ENCODE measurements at places on chromosomes 13 and 19.

GRCh38 chr13:53152057-53152421 is 123.4 kb downstream of the OLFM4 start:
- no peak for DNase-seq

GRCh38 chr13:105848494-105848893 is 687.0 kb downstream of the EFNB2 start:
- no peak for DNase-seq

- no peak for DNase-seq
These were observed 4.0 kb downstream of the RASL11A start for GRCh38 chr13:27274631-27275030.

GRCh38 chr13:105346141-105346775 is 1189.2 kb downstream of the EFNB2 start:
- DNase-seq: no peak

DNA sequence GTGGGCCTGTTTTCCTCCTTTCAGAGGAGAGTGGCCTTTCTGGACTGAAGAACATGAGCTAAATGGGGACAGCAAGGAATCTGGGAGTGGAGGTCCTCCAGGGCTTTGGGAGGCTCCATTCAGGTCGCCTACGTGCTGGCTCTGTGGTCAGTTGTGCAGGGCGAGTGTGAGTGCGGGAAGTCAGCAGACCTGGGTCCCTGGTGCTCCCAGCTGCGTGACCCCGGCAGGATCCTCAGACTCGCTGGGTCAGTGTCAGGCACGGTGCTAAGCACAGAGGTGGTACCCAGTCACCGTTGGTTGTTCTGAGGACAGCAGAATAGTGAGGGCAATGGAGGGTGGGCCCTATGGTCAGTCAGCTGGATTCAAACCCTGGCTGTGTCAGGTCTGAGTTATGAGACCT is 85.8 kb downstream of the SIPA1L3 start:
- DNase-seq: no peak

DNA sequence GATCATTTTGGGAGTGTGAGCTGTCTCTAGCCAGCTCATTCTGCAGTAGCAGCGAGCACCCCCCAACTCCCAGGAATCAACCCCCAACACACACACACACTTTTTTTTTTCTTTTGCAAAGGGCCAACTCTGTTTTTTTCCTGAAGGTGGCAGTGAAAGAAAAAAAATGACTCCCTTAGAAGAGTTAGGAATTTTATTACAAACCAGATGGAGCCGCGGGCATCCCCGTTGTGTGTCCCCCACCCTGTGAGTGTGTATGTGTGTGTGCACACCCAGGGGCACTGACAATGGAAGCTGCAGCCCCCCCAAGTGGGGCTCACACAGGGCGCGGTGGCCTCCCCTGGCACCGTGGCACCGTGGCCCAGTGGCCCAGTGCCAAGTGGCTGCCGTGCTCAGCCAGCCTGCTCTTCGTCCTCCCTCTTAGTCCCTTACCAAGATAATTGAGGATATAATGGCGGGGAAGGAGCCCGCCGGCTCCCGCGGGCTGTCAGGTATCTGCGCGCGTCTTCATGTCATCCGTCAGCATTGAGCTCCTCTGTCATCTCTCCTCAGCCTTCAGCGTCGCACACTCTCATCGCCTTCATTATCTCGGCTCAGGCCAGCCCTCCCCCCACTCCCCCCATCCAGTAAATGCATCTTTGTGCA is 314.1 kb downstream of the ZNF536 start:
- DNase-seq: no peak

GRCh38 chr13:109666656-109667055 is 119.7 kb downstream of the IRS2 start:
- DNase-seq: no peak

DNA sequence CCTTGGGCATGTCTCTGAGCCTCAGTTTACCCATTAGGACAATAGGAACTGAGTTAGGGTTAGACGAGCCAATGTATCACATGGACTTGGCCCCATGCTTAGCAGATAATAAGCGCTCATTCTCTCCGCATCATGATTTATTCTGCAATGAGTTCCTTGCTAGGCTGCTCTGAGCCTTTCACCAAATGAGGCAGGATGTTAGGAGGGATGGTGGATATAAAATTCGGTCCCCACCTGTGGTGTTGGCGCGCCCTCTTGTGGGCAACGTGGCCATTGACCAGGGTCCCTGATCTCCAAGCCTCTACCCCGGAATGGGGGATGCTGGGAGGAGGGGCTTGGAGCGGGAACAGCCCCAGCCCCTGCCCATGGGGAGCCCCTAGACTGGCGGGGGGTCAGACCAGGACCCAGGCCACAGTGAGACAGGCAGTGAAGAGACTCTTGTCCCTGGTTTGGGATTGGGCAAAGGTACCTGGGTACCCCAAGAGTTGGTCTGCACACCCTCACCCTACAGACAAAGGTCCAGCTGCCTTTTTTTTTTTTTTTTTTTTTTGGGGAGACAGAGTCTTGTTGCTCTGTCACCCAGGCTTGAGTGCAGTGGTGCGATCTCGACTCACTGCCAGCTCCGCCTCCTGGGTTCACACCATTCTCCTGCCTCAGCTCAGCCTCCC is 43.9 kb downstream of the CERS4 start:
- peak; percentile 88 for DNase-seq

GRCh38 chr13:65724226-65724625 is 1505.9 kb downstream of the PCDH9 start:
- no peak for DNase-seq

DNA sequence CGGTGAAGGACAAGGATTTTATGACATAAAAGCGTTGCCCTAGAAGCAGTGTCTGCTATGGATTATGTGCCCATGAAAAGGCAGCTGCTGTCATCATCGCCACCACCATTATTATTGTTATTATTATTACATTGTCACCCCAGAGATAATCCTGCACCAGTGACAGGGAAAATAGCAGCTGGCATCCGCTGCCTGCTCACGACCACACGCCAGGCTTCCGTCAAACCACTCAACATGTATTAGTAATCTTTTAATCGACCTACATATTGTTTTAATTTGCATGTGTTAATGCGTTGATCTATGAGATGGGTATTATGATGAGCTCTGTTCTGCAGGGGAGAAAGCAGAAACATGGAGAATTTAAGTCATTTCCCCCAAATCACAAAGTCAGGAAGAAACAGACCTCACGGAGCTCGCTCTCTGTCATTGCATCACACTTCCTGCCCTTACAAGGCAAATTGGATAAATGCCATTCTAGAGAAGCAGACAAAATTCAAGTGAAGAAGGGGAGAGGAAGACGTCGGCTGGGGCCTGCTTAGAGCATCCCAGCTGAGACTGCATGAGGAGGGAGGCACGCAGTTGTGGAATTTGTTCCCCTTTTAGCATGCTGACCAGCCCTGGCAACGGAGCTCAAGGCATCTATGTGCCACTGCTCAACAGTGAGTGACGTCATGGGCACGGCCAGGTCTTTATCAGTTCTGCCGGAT is at the start of gene FFAR3:
Gene FFAR3 (plus strand): TSS at position 594 of the 707 bp plus-strand sequence. CDS start 431 bp downstream, outside the sequence.
- DNase-seq: no peak

DNA sequence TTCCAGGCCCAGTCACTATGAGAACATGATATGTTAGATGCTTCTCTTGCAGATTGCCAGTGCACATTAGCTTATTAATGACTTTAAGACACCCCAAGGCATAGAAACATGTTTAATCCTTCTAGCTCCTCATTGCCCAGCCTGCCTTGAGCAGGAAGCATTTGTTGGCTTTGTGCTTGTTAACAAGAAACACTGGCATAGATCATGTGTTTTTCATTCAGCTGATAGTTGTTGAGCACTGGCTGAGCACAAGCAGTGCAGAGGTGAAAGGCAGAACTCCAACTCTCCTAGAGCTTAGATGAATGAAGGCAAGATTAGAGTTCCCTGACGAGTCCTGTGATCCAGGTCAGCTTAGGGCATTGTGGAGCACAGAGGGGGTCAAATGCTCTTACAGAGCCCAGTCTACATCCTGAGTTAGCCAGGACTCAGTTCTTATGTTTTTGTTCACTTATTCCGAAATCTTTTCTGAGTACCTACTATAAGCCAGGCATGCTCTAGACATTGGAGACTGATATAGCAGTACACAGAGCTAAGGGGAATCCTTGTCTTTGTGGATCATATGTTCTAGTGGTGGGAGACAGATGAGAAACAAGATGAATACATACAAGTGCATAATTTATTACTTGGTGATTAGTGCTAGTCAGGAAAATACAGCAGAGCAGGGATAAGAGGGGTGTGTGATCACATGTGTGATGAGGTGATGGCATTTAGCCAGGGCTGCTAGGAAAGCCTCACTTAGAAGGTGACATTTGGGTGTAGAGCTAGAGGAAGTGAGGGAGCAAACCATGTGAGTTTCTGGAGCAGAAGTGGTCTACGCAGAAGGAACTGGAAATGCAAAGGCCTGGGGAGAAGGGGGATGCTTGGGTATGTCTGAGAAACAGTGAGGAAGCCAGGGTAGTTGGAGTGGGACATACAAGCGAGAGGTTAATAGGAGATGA is 101.2 kb downstream of the WASF3 start:
- no peak for DNase-seq

- DNase-seq: no peak
These were observed 2.3 kb downstream of the DDX39A start for GRCh38 chr19:14416817-14417231.

DNA sequence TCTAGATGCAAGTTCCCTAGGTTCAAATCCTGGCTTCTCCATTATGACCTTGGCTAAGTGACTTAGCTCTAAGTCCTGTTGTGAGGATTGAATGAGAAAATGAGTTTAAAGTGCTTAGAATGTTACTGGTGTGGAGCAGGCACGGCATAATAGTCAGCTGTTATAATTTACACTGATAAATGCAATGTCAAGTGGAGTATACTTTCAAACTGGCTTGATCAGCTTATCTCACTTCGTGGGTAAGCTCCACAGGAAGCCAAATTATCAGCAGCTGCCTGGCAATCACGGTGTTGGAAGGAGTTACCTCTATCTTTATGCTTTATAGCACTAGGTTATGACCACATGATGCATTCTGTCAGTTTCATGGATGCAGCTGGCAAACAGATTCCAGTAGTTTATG is 272.8 kb downstream of the OLFM4 start:
- no peak for DNase-seq

DNA sequence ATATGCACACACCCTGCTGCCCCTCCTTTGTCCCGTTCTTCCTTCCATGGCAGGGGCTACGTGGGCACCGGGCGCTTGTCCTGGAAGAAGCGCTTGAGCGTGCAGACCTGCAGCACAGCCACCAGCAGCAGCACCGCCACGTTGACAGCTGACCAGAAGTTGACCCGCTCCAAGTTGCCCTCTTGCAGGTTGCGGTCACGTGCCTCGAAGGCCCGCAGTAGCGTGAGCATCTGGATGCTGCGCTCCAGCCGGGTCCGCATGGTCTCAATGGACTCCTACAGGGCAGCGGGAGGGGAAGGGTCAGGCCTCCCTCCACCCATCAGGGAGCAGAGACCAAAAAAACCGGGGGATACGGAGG is 3.1 kb downstream of the TMED1 start:
- no peak for DNase-seq

DNA sequence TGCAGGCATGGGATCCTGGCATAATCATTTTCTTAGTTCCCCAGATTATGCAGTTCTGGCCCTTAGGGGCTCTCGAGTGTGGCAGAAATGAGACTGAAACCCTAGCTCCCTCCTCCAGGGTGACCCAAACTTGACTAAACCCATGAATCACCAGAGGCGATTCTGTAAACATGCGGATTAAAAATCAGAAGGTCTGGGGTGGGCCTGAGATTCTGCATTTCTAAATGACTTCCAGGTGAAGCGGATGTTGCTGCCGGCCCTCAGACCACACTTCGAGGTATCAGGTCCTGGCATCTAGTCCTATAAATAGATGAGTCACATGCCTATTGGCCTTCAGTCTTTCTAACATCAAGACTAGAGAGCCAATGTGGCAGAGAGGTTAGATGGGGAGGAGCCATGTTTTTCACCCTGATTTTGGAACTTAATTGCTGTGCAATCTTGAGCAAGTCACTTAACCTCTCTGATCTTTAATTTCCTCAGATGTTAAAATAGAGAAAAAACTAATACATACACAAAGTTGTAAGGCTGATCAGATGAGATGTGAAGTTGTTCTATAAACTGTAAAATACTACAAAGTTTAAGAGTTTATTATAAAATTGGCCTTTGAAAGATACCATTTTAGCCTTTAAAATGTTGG is 431.2 kb downstream of the FOXO1 start:
- DNase-seq: no peak

GRCh38 chr13:75694722-75695121 is 58.6 kb downstream of the LMO7 start:
- no peak for DNase-seq

DNA sequence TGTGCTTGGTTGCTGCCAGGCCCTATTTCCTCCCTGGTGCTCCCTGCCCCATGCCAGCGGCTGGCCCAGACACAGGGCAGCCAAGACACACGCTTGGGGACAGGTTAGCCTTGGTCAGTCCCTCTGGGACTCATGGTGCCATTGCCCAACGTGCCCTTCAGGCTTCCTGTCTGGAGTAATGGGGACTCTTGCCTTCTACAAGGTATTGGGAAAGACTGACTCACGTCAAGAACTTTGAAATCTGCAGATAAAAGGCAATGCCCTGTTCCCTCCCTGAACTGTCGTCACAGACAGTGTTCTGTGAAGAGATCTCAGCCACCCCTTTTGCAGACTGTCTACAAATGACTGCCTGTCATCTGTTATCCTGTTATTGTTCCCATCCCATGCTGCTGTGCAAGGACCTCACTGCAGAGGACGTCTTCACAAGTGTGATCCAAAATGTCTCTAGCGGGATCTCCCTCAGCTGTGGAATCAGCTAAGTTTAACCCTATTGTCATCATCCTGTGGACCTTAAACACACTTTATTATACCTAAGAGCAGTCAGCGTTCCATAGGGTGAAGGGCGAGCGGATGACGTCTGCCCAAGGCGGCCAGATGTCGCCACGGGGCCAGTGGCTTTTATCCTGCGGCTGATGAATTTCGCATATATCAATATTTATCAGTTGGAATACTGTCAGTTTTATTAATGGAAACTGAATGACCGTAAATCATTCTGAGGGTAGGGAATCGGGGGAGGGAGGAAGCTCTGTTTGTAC is 59.0 kb downstream of the GSX1 start:
- no peak for DNase-seq

DNA sequence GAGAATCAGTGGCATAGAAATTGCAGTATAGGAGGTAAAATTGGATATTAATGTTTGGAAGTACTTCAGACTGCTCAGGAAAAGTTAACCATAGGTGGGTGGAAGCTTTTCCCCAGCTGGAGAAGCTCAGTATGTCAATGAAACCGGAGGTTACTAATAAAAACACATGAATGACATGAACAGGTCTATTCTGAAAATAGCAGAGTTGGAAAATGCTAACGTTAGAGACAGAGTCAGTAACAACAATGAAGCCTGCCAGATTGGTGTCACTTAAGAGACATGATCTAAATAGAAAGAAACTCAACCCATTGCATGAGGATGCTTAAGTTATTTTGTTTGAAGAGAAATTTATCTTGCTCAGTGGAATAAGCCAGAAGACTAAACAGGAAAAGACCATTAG is 364.5 kb downstream of the DNAJC15 start:
- DNase-seq: no peak

GRCh38 chr13:91154558-91155353 is 192.7 kb upstream of the MIR17HG start:
- no peak for DNase-seq

All from GM13977 (cell line).